ENCODE measurements at places on chromosomes 16 and 17. TPM values are rescaled to one million over a fixed set of nuclear protein-coding genes. Genes with fewer than 3 reads are reported as not detected.

DNA sequence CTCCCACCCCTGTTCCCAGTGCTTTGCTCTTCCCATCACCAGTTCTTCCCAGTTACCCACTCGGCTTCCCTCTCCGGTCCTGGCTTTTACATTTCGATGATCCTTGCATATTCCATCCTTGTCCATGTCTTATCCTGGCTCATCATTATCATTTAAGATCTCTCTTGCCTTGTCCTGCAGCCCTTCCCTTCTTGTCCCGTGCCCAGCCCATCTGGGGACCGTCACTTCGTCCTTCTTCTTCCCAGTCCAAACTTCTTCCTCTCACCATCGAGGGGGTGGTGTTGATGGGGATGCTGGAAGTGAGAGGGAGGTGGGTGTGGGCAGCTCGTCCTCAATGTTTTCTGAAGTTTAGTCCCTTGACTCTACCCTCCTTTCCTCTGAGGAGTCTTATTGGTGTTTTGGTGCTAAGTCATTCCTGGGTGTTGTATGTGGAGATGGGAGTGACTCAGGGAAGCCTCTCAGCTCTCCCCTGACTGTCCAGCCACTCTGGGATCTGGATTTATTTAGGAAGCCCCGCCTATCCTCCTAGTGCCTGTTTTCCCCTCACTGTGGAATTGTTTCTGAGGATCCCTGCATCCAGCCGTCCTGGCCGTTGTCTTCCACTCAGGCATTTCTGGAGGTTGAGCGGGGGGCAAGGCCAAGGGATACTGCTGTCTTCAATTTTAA lies 975 bp downstream of the SNX29 start:
- no peak for DNase-seq

- no peak for DNase-seq
These were observed 9.6 kb downstream of the LLGL2 start for GRCh38 chr17:75535119-75535537.

Gene CDH13
- total RNA-seq = 0.80 TPM

DNA sequence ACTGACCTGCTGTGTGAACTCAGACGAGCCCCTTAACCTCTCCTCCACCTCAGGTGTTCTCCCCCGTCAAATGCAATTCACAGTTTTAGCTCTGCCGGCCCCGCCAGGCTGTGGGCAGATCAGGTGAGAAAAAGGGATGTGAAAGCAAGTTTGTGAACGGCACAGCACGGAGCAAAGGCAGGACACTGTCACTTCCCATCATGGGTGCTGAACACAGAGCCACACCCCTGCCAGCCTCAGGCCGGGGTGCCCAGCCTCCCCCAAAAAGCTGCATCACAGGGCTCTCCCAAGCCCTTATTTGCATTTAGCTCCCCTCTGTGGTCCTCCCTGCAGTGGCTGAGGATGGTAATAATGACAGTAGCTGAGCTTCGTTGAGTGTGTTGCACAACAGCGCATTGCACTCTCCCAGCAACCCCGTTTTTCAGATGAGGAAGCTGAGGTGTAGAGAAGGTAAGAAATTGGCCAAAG lies 88.8 kb upstream of the TNRC6C start:
- no peak for DNase-seq

Gene HOXB7
- 20.3 TPM for total RNA-seq

Gene SALL1
- 0.33 TPM for total RNA-seq

Measured in mesothelial cell of epicardium (in vitro differentiated cells).